ENCODE measurements at places on chromosomes 3 and 15.
A peak's percentile ranks its signal among the peaks of the same experiment; 100 is the strongest.

GRCh38 chr15:85583923-85584390, 203.6 kb downstream of the AKAP13 start:
- peak; percentile 79 for DNase-seq

- DNase-seq: no peak
These were observed 23.7 kb upstream of the NECTIN3 start for GRCh38 chr3:111047812-111048435.

DNA sequence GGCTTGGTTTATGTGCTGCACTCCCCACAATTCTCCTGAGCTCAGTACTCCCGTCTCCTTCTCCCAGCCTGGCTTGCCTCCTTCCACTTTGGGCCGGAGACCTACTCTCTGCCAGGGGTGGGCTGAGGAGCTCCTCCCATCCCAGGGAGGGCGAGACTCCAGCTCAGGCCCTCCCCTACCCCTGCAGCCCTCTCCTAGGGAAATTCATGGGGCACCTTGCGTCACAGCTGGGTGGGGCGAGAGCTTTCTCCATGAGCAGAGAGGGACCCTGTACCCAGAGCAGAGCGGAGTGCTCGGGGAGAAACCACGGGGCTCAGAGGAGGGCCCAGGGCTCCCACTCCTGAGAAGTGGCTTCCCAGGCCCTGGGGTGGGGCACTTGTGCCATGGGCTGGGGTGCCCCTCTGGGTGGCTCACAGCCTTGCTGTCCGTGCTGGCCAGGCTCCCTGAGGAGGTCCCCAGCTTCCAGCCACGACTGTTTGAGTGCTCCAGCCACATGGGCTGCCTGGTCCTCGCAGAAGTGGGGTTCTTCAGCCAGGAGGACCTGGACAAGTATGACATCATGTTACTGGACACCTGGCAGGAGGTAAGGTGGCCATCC, 13.3 kb downstream of the VILL start:
- no peak for DNase-seq

- no peak for DNase-seq
These were observed 29.4 kb upstream of the CCR4 start for GRCh38 chr3:32922078-32922477.

- no peak for DNase-seq
These were observed 35.4 kb downstream of the RBP2 start for GRCh38 chr3:139440639-139441556.

GRCh38 chr15:96388673-96389072, 58.2 kb downstream of the NR2F2 start:
- DNase-seq: no peak

Measured in CD4-positive, alpha-beta T cell treated with Interleukin-15 for 1 hour (primary cell).